ENCODE measurements at places on chromosomes 7 and 10. TPM values are rescaled to one million over a fixed set of nuclear protein-coding genes. Genes with fewer than 3 reads are reported as not detected.

The CALHM1 gene
- not detected for total RNA-seq

The IDI2 gene
- not detected for total RNA-seq

The MSMB gene
- total RNA-seq = not detected

The GNB2 gene
- 82.2 TPM for total RNA-seq

The FRMD4A gene
- total RNA-seq = 0.63 TPM

The SH2B2 gene
- total RNA-seq = 9.2 TPM

The SMO gene
- total RNA-seq = 0.10 TPM

The POLR1F gene
- total RNA-seq = 27.6 TPM

The CAMK2B gene
- not detected for total RNA-seq

The NUTM2D gene
- total RNA-seq = 2.3 TPM

The ASAH2 gene
- 0.21 TPM for total RNA-seq

The COBL gene
- 0.10 TPM for total RNA-seq

The MMD2 gene
- total RNA-seq = not detected

The DGKB gene
- total RNA-seq = not detected

The ADCY1 gene
- total RNA-seq = under 0.01 TPM

The MLXIPL gene
- total RNA-seq = 0.42 TPM

The AASS gene
- 2.6 TPM for total RNA-seq

The NUPR2 gene
- not detected for total RNA-seq

The UNCX gene
- total RNA-seq = not detected

The OPN1SW gene
- total RNA-seq = not detected

The PPP1R17 gene
- total RNA-seq = not detected

The PIP gene
- not detected for total RNA-seq

The HOXA7 gene
- 0.10 TPM for total RNA-seq

The STEAP4 gene
- 2.3 TPM for total RNA-seq

The MBL2 gene
- not detected for total RNA-seq

The RARRES2 gene
- total RNA-seq = not detected

The SNX10 gene
- total RNA-seq = 70.1 TPM

The LEP gene
- not detected for total RNA-seq

The GNAT3 gene
- total RNA-seq = not detected

The TRIM50 gene
- total RNA-seq = not detected

The TACC2 gene
- total RNA-seq = not detected

The INPP5A gene
- 18.6 TPM for total RNA-seq

The BTBD16 gene
- not detected for total RNA-seq

The PIK3CG gene
- 81.3 TPM for total RNA-seq

The MEOX2 gene
- total RNA-seq = not detected

The CTTNBP2 gene
- total RNA-seq = 0.10 TPM

The DYNC1I1 gene
- 0.10 TPM for total RNA-seq

The C10orf62 gene
- not detected for total RNA-seq

The SLC16A12 gene
- not detected for total RNA-seq

The GALNT17 gene
- not detected for total RNA-seq

Measured in mononuclear cell (primary cell).